Glomerular endothelial cell (primary cell): ENCODE measurements at places on chromosomes 7 and 10.

DNA sequence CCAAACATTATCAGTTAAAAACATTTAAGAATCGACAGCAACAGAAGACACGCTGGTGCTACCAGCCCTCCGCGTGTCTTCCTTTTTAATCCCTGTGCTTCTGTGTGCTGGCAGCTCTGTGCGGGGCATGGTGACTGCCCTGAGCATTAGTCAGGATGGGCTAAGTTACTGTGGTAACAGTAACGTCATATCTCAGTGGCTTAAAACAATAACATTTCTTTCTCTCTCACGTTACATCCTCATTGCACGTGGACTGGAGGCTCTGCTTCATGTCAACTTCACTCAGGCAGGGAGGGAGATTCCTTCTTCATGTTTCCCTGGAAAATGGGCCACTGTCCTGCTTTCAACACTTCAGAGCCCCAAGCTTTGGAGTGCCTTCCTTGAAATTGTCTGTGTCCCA lies 378.5 kb downstream of the CCSER2 start:
- no peak for DNase-seq

- DNase-seq, result no peak
These were observed 375.2 kb upstream of the VWC2 start for GRCh38 chr7:49398236-49398635.

DNA sequence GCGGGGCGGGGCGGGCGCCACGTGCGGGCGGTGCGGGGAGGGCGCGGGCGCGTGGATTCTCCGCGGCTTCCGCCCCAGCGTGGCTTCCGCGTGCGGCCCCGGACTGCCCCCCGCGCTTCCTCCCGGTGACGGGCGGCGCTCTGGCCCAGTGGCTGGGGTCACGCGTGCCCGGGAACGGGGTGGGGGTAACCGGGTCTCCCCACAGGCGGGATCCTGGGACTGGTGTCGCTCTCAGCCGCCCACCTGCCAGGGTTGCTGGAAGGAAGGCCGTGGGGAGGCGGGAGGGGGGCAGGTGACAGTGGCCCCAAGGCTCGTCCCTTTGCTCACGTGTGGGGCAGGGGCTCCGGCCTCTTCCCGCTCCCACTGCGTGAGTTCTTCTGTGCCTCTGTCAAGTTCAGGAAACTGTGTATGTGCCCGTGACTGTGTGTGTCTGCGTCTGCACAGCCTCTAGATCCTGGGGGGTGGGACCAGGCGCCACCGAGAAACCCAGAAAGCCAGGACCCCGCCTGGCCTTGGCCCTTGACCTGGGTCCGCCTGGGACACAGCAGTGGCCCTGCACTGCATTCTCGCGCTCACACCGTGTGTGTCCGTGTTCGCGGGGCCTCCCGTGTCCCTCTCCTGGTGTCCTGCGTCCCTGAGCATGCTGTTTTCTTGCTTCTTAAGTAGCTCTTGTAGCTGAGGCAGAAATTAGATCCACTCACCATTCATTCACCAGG lies 919 bp downstream of the MAFK start:
- no peak for DNase-seq

DNA sequence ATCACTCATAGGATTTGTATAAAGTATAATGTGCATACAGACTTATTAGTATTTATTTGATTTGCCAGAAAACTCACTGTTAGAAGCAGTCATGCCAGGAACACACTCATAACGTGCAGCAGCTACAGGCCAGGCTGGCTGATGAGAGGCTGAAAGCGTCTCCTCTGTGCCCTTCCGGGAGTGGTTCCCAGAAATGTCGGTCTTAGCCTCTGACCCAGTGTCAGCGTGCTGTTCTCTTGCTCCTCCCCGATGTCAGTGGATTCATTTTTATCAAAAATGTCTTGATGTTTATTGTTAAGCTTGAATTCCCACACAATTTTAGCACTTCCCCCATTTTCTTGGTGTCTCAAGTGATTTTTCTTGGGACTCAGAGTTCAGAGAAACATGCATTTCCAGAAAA lies 33.3 kb upstream of the GARS1 start:
- no peak for DNase-seq

DNA sequence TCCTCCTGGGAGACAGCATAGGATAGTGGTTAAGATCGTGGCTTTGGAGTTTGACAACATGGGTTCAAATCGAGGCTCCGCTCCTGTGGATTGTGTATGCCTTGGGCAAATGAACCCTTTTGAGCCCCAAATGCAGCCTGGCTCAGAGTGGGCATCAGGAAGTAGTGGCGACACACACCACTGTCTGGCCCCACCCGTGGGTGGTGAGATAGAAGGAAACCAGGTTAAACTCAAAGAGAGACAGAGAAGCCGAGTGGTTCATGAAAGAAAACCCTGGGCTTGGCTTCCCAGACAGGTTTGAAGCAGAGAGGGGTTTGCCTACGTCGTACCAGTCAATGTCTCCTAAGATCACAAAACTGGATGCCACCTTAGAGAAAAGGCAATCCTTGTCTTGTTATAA lies 57.7 kb downstream of the PRTFDC1 start:
- no peak for DNase-seq

- DNase-seq, result no peak
These were observed 13.7 kb upstream of the MACROH2A2 start for GRCh38 chr10:70038923-70039322.

DNA sequence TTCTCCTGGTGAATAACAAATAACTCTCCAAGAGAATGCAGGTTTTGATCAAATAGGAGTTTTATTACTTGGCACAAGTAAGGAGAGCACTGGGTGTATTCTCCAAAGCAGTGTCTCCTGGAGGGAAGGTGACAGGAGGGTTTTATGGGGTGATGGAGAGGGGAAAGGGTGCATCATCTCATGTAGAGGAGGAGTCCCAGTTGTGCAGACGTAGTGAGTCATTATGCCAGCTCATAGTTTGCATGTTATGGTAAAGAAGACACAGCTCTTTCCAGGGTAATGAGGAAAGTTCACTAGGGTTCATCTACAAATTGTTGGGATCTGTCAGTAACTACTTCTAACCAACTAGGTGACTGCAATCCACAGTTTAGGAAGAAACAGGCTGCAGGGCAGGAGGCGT lies 347.9 kb upstream of the MEOX2 start:
- no peak for DNase-seq
